Hematopoietic multipotent progenitor cell treated with erythropoietin and hydrocortisone succinate and interleukin-3 and kit ligand, for 17 days (in vitro differentiated cells): ENCODE measurements at places on chromosomes 11 and 22.

DNA sequence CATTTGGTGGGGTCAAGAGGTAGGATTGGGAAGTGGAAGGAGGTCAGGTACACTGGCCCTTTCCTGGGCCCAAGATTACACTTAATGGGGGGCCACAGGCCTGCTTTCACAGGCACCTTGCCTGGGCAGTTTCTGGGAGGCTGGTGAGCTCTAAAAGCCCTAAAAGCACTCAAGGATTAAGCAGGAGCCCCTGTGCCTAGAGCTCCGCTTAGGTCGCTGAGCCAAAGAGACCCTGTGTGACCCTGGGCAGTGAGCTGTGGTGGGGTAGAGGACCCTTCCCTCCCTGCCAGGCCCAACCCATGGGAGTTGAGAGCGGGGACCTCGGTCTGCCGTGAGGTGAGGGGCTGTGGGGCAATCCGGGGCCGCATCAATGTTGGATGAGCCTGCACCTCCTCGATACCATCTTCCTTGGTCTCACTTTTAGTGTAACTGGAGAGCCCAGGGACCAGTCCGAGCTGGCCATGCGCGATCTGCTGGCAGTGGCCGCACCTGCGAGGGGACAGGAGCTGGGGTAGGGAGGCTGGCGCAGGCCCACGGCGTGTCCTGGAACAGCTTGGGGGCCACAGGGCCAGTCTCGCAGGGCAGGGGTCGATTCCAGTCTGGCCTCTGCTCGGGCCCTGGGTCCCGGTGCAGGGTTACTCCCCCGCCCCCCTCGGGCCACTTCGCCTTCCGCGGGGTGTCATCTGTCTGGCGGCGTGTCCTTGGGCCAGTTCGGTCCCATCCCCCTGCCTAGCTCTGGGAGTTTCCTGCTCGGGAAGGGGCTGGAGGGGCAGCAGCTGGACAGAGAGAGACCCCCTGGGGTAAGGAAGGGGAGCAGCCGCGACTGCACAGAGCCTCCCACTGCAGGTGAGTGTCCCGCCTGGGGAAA lies 44.3 kb downstream of the EIF3F start:
- DNase-seq: no peak

DNA sequence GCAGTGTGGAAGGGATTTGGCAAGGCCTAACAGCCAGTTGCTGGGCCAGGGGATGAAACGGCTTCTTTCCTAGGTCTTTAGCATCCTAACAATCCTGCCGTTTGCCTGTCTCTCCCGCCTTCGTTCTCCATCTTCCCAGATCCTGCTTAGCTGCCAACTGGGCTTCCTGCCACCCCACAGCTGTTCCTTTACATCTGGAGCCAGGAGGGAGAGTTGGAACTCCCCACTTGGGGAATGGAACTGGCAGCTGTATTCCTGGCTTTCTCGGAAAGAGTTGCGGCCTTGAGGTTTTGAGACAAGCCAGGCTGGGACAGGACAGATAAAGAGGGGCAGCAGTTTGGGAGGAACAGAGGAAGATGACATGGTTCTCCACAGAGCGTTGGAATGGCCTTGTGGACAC lies 59.6 kb downstream of the ST3GAL4 start:
- DNase-seq: no peak

DNA sequence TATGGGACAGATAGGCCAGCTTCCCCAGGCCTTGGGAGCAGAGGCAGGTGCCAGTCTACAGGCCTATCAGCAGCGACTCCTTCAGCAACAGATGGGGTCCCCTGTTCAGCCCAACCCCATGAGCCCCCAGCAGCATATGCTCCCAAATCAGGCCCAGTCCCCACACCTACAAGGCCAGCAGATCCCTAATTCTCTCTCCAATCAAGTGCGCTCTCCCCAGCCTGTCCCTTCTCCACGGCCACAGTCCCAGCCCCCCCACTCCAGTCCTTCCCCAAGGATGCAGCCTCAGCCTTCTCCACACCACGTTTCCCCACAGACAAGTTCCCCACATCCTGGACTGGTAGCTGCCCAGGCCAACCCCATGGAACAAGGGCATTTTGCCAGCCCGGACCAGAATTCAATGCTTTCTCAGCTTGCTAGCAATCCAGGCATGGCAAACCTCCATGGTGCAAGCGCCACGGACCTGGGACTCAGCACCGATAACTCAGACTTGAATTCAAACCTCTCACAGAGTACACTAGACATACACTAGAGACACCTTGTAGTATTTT lies 26.6 kb upstream of the L3MBTL2 start:
- no peak for DNase-seq

- no peak for DNase-seq
These were observed 21.2 kb upstream of the RPS13 start for GRCh38 chr11:17098658-17099057.
